Stimulated activated CD4-positive, alpha-beta T cell treated with anti-CD3 and anti-CD28 coated beads, TNF-alpha, amount 100 ng/mL, for 24 hours (primary cell): ENCODE measurements at places on chromosomes 3 and 15.

GRCh38 chr3:193335031-193335430, 43.5 kb downstream of the ATP13A5 start:
- DNase-seq: no peak

- no peak for DNase-seq
Measured at GRCh38 chr3:4571690-4572334, 78.7 kb downstream of the ITPR1 start.

DNA sequence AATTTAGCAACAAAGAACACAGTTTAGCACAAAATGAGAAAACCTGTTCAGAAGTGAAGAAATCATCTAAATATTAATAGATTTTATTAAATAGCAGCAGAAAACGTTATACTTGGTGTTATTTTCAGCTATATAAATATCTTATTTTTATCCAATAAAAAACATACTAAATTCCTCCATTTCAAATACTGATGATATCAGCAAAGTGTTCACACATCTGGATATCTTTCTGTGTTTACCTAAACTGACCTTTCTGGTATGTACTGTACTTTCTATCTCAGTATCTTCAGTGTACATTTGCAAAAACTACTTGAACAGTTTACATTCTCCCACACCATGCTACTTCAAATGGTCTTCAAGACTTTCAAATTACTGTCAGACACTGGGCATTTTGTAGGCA, 179.9 kb downstream of the ZBTB20 start:
- DNase-seq: no peak

GRCh38 chr3:75242012-75242735, 422.0 kb upstream of the FRG2C start:
- DNase-seq: no peak

DNA sequence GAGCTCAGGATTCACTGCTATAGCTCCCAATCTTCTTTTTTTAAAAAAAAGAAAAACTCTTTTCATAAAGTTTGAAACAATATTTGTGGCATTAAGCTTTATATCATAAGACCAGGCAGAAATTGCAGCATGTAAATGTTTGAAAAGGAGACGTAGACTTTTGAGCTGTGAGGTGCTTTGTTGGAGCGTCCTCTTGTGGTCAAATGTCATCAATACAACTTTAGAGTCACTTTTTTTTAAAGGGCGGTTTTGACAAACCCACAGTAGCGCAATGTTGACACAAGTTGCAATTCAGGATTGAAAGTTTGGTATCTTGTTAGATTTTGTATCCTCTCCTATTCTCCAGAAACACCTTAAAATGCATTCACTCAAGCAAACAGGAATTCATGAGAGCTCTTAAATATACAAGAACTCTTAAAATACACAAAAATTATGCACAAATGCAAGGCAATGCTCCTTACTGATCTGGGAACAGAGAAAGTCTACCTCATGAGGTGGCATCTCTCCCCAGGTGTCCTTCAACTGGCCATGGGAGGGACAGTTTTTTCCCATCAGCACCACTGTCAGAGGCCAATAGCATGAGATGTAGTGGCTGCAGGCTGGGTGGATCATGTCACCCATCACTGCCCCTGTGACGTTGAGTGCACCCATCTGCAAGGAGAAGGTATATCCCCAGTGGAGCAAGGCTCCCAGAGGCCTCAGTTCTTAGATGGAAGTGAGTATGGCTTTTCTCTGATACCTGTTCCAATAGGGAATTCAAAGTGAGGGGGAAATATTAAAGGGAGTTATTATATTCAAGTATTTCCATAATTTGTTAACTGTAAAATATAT, 70.7 kb downstream of the ANXA2 start:
- peak; percentile 16 for DNase-seq

- DNase-seq: peak; percentile 20
Measured at GRCh38 chr3:12886106-12886679, 44.8 kb upstream of the RPL32 start.

DNA sequence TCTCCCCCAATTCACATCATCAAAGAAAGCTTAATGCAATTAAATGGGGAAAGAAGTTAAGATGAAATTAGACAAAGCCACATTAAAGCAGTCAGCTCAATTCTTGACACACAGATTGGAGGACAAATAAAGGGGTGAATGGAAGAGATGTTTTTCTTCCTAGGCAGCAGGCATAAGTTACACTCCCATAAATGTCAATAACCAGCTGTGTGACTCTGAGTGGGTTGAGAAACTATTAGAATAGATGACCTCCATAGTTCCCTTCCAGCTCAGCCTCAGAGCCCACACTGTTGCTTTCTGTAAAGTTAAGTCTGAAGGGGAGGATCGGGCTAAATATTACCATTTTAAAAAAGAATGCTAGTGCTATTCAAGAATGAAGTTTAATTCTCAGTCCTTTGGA, 71.0 kb downstream of the THBS1 start:
- no peak for DNase-seq

DNA sequence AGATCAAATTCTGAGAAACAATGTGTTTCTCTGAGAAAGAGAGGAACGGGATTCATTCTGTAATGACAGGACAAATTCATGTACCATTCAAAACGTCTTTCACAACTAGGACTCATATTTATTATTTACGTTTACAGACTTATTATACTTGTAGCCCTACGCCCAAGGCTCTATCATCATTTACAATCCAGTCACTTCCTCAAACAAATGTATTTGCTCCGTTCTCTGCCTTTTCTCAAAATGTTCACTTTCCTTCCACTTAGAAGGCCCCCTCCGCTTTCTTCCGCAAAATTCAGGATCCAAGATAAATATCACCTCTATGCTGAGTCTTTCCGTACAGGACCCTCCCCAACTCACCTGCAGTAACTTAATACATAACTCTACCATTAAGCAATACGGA, 745 bp downstream of the RSL24D1 start:
- no peak for DNase-seq
